ENCODE measurements at places on chromosomes 12 and 14. TPM values are rescaled to one million over a fixed set of nuclear protein-coding genes. Genes with fewer than 3 reads are reported as not detected.

GRCh38 chr14:68758301-68758700 is 34.6 kb downstream of the ZFP36L1 start:
- no peak for DNase-seq
- H3K36me3 ChIP-seq: no peaks in the 10 kb centered on the region
- peaks cover 2% of the 10 kb centered on the region for H3K4me1 ChIP-seq
- H3K27ac ChIP-seq: no peak overlapping the region

DNA sequence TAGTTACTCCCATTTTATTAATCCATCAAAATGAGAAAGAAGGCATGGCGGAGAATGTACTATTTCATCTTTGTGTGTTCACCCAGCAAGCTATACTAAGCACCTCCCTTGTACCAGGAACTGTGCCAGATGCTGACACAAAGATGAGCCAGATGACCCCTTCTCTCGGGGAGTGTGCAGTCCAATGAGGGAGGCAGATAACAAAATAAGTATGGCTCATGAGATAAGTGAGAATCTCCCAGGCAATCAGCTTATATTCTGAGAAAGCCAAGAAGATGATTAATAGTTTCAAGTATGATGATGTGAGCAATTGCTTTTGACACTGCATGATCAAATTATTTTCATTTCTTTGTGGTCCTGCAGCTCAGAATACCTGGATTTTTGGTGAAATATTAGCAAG is 1.3 kb upstream of the TMEM233 start:
- no peak for DNase-seq
- H3K4me3 ChIP-seq: no peak overlapping the region
- no peak overlapping the region for H3K27ac ChIP-seq
- no peaks in the 10 kb centered on the region for H3K4me1 ChIP-seq

GRCh38 chr12:94266796-94267536 is 118.6 kb downstream of the PLXNC1 start:
- H3K27me3 ChIP-seq: no peaks in the 10 kb centered on the region
- H3K27ac ChIP-seq: no peak overlapping the region
- no peak overlapping the region for H3K4me3 ChIP-seq
- H3K36me3 ChIP-seq: no peaks in the 10 kb centered on the region
- H3K4me1 ChIP-seq: peaks cover 22% of the 10 kb centered on the region
- DNase-seq: no peak

DNA sequence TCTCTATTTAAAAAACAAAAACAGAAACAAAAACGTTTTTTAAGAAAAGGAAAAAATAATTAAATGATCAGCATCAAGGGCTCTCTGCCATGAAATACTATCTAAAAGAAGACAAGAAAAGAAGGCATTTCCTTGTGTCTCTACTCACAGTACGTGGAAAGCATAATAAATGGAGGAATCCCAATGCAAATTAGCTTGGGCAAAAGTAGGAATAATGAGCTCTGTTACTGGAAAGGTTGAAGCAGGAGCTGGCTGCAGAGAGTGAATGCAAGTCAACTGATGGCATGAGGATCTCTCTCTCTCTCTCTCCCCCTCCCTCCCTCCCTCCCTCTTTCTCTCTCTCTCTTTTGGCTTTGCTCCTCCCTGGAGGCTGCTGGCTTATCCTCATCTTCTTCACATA is 85.9 kb downstream of the TBX3 start:
- DNase-seq: no peak
- no peak overlapping the region for H3K27ac ChIP-seq
- H3K36me3 ChIP-seq: no peaks in the 10 kb centered on the region
- no peaks in the 10 kb centered on the region for H3K27me3 ChIP-seq

DNA sequence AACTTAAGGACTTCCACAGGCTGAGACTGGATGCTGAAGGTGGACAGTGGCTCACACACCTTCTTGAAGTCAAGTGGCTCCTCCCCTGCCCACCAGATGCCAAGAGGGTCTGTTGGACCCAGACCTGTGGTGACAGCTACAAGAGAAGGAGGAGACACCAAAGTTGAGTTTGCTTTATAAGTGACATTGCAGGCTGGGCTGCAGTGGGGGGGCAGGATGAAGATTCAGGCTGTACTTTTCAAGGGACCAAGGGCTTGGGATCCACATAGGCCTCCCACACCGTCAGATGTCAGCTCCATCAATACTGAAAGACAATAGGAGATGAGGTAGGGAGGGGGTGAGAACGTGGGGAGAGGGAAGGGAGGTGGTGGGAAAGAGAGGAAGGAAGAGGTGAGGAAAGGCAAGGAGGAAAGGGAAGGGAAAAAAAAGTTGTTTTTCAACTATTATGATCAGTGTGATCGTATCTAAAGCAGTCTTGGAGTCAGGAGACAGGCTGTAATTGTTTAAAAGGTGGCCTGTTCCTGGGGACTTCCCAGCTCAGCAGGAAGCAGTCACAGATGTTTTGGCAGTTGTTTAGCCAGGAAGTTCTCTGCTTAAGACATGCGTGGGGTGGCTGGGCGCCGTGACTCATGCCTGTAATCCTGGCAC is 84.1 kb upstream of the RESF1 start:
- 0 out of 2 replicates have a peak overlapping the region, but pooled peaks have one; percentile 8 for H3K27ac ChIP-seq
- no peak for DNase-seq
- H3K4me3 ChIP-seq: no peak overlapping the region
- H3K27me3 ChIP-seq: no peaks in the 10 kb centered on the region
- H3K4me1 ChIP-seq: 0 out of 2 replicates have a peak, but pooled peaks cover 6% of the 10 kb centered on the region

GRCh38 chr12:2378835-2379330 is 326.1 kb downstream of the CACNA1C start:
- peaks cover 10% of the 10 kb centered on the region for H3K4me1 ChIP-seq
- DNase-seq: no peak
- no peak overlapping the region for H3K27ac ChIP-seq
- H3K27me3 ChIP-seq: no peaks in the 10 kb centered on the region
- no peaks in the 10 kb centered on the region for H3K36me3 ChIP-seq

GRCh38 chr12:103642240-103642864 is 55.3 kb downstream of the STAB2 start:
- H3K27me3 ChIP-seq: no peaks in the 10 kb centered on the region
- no peaks in the 10 kb centered on the region for H3K4me1 ChIP-seq
- no peaks in the 10 kb centered on the region for H3K36me3 ChIP-seq
- no peak for DNase-seq

GRCh38 chr14:22304326-22304725 is 284.7 kb downstream of the DAD1 start:
- no peaks in the 10 kb centered on the region for H3K36me3 ChIP-seq
- H3K27ac ChIP-seq: no peak overlapping the region
- no peaks in the 10 kb centered on the region for H3K4me1 ChIP-seq
- H3K27me3 ChIP-seq: no peaks in the 10 kb centered on the region

GRCh38 chr12:28954333-28954732 is 194.7 kb upstream of the FAR2 start:
- no peak for DNase-seq
- no peaks in the 10 kb centered on the region for H3K4me1 ChIP-seq
- no peaks in the 10 kb centered on the region for H3K36me3 ChIP-seq

DNA sequence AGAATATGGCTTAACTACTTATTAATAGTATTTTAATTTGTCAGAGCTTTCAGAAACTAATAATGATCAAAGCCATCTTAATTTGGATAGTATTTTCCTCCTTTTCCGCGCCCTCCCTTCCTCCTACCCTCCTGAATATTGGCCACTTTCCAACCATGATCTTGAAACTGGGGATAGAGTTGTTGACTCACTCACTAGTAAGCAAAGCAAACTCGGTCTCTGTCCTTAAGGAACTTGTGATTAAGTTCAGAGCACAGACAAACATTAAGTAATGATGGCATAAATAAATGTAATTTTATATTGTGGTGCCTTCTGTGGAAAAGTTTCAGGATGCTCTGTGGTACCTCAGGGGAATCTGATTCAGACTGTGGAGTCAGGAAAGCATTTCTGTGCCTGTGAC is 75.7 kb downstream of the LRRK2 start:
- H3K4me3 ChIP-seq: no peak overlapping the region
- H3K4me1 ChIP-seq: no peaks in the 10 kb centered on the region
- no peaks in the 10 kb centered on the region for H3K27me3 ChIP-seq
- no peaks in the 10 kb centered on the region for H3K36me3 ChIP-seq
- DNase-seq: no peak

- H3K36me3 ChIP-seq: no peaks in the 10 kb centered on the region
- H3K4me1 ChIP-seq: peaks cover 3% of the 10 kb centered on the region
- H3K27ac ChIP-seq: no peak overlapping the region
- no peak overlapping the region for H3K4me3 ChIP-seq
Observed at GRCh38 chr14:52049721-52050588, 18.9 kb downstream of the NID2 start.

DNA sequence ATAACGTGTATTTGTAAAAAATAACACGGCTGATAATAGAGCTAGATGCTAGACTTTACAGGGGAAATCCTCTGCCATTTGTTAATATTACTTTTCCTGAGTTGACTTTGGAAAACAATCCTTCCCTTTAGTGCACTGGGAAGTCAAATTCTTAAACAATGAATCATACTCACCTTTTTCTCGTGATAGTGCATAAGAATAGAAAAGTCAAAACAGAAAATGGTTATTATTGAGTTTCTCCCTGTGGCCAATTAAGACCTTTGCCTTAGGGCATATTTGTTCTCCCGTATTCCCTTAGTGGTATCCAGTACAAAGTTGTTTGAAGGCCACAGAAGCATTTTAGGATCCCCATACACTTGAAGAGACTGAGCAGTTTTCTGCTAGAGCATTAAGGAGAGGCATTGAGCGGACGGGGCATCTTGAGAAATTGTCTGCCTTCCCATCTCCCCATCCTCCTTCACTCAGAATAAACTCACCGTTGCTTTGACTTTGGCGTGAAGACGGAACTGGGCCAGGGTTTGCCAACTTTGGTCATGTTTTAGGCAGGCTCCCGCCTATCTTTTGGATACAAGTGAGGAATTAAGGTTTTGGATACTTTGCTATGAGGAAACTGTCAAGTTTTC is 171.3 kb downstream of the TMTC2 start:
- no peaks in the 10 kb centered on the region for H3K27me3 ChIP-seq
- H3K4me3 ChIP-seq: no peak overlapping the region
- H3K4me1 ChIP-seq: peaks cover 7% of the 10 kb centered on the region
- DNase-seq: no peak

- H3K27ac ChIP-seq: no peak overlapping the region
- no peaks in the 10 kb centered on the region for H3K4me1 ChIP-seq
- H3K36me3 ChIP-seq: no peaks in the 10 kb centered on the region
- no peak overlapping the region for H3K4me3 ChIP-seq
- H3K27me3 ChIP-seq: no peaks in the 10 kb centered on the region
Observed at GRCh38 chr14:60878121-60878520, 102.8 kb downstream of the TRMT5 start.

DNA sequence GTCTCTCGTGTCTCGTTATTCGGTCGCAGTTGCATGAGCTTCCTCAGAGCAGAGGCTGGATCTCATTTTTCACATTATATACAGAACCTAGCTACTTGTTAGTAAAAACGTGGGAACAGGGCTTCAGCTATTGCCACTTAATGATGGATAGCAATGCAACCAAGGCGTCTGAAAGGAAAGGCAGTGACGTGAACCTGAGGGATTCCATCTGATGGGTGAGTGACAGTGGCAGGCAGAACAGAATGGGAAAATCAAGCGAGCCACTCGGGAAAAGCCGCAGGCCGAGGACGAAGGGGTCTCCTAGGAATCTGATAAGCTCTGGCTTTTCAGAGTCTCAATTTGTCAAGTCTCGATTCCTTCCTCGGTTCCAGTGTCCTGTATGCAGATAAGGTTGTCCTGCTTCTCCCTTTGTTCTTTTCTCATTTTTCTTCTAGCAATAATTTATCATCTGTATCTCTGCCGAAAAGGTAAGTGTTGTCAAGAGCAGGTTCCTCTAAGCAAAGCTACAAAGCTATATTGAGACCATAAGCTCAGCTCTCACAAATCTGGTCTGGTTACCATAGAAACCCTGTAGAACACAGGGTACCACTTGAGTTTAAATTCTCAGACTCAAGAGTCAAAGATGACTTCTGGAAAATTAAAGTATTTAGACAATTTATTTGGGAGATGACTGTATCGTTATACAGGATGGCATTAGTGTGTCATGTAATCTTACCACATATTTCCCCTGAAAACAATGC is 416.6 kb downstream of the GLT1D1 start:
- no peak overlapping the region for H3K27ac ChIP-seq
- DNase-seq: no peak
- H3K27me3 ChIP-seq: no peaks in the 10 kb centered on the region
- H3K36me3 ChIP-seq: no peaks in the 10 kb centered on the region
- H3K4me3 ChIP-seq: no peak overlapping the region

DNA sequence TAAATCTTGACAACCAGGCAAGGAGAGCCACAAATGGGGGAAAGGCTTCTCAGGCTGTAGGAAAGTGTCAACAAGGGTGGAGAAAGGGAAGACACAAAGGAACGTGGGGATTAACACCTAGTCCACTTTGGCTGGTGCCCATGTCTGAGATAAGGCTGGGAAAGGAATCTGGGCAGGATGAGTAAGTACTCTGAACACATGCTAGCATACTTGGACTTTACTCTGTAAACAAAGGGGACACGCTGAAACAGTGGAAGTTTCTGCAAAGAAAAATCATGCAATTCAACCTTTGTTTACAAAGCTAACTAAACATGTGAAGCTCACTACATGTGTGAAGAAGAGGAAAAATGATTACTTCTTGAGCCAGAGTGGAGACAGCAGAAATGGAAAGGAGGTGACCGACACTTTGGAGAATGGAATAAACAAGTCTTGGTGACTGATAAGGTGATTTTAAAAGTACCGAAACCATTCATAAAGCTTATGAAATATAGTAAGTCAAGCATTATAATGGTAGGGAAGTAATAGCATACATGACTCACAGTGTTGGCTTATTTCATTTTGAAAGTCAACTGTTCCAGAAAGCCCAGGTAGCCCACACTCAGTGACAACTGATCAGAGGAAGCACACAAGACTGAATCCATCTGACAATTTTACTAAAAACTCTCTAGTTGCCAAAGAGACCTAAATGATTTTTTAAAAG is 13.2 kb downstream of the CPNE8 start:
- no peak overlapping the region for H3K4me3 ChIP-seq
- no peak overlapping the region for H3K27ac ChIP-seq
- H3K36me3 ChIP-seq: no peaks in the 10 kb centered on the region

DNA sequence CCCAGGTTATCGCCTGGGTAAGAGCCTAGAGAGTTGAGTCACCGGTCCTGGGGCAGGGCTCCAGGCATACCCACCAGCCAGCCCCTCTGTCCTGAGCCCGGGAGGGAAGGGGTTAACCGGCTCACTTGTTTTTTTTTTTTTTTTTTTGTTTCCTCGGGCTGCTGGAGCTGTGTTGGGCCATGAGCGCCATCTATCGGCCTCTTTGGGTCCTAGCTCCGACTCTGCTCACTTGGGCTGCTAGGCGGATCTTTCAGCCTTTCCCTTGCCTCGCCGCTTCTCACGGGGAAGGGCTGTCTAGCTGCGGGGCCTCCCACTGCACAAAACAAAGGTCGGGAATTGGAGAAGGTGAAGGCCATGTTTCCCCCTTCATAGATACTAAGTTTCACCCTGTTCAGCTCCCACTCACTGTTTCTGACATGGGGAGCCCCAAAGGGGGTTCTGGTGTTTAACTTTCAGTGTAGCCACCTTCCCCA is 2.8 kb upstream of the SMUG1 start:
- DNase-seq: peak; percentile 85
- no peaks in the 10 kb centered on the region for H3K36me3 ChIP-seq
- H3K4me1 ChIP-seq: no peaks in the 10 kb centered on the region
- H3K27ac ChIP-seq: no peak overlapping the region

Gene SMCO3
- not detected for total RNA-seq

Gene RALGAPA1
- total RNA-seq: 26.7 TPM

All from H1 (cell line).